ENCODE measurements at places on chromosomes 3 and 15.

DNA sequence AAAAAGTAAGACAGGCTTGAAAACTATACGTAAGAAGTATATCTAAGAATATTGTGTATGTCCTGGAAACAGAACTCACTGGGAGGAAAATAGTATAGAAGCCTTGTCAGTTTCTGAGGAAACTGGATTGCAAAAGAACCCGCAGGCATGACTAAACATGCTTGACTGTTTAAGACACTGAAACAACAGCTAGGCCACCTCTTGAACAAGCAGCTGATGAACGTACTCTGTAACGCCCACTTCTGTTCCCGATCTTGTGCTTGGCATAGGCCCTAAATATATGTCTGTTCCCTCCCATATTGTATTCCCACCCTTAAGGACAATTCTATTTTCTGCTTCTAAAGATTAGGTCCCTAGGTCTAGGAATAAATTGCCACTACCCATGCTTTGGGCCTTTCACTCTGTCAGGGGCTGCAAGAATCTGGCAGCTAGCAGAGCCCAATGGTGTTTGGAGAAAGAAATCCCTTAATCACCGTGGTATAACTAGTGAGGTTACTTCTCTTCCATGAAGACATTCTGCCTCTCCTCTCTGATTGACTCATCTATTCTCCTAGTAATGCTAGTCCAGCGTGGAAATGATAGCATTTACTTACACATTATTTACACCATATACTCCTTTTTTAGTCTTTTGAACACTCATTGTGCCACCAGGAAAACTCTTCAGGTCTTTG, 46.2 kb downstream of the CD200 start:
- DNase-seq, result no peak

DNA sequence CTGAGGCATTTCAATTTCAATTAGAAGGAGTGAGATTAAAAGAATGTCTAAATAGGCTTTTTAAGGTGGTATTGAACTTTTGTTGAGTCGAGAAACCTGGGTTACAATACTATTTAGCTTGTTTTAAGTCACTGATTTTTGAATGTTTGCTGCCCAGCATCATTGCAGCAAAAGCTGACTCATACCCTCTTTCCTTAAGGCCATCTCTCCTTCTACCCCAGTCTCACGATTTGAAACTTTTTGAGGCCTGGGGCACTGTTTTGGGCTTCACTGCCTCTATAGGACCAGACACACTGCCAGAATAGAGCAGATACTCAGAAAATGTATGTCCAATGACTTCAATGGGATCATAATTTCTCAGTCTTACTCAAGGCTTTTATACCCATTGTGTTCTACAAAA, 319.6 kb upstream of the TGFBR2 start:
- no peak for DNase-seq

DNA sequence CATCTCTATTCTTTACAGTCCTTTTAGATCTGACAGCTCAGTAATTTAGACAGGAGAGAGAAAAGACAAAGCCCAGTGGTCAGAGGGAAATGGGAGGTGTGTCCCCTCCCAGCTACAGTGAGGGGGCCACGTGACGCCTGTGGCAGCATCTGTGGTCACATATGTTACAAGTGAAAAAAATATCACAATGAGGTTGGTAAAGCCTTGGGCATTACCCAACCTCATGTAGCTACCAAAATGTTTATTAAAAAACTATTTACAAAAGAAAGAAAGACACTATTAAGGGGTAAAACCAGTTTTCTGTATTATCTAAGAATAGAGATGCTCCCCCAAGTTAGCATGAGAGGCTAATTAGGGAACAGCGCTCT, 42.9 kb upstream of the PLCL2 start:
- DNase-seq, result peak; percentile 27

DNA sequence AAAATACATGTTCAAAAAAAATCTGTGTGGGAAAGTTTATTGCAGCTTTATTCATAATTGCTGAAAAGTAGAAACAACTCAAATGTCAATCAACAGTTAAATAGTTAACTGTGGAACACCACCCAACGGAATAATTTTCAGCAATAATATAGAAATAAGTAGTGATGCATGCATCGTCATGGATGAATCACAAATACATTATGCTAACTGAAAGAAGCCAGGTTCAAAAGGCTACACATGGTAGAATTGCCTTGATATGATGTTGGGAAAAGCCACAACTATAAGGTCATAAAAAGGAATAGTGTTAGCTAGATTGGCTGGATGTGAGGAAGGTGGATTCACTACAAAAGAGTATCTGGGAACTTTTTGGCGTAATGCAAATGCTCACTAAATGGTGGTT, 82.0 kb downstream of the GMNC start:
- DNase-seq, result no peak

GRCh38 chr3:17182166-17182565, 297.4 kb downstream of the PLCL2 start:
- DNase-seq, result no peak

- no peak for DNase-seq
These were observed 5.9 kb downstream of the RPUSD3 start for GRCh38 chr3:9837701-9838582.

DNA sequence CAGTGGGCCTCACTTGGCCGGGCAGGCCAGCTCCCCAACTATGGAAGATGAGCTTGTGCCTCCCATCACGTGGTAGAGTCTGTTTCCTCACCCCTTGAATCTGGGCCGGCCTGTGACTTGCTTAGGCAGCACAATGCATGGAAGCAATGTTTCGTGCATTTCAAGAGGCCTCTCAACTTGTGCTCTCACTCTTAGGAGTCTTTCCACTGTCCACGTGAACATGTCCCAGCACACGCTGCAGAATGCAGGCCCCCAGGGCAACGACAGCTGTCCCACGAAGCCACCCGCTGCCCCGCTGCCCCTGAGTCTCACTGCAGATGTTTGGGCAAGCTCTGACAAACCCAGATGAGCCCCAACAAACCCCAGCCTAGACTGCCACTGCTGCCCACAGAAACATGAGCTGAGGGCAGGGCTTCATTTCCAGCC, 27.2 kb upstream of the SLC41A3 start:
- no peak for DNase-seq

GRCh38 chr3:157081626-157082210, 78.2 kb downstream of the CCNL1 start:
- DNase-seq, result no peak

- no peak for DNase-seq
These were observed 111.6 kb downstream of the RAB11A start for GRCh38 chr15:65980824-65981456.

Data from NCI-H2029 (cell line).